ENCODE measurements at places on chromosomes 2 and 18.
A peak's percentile ranks its signal among the peaks of the same experiment; 100 is the strongest.

DNA sequence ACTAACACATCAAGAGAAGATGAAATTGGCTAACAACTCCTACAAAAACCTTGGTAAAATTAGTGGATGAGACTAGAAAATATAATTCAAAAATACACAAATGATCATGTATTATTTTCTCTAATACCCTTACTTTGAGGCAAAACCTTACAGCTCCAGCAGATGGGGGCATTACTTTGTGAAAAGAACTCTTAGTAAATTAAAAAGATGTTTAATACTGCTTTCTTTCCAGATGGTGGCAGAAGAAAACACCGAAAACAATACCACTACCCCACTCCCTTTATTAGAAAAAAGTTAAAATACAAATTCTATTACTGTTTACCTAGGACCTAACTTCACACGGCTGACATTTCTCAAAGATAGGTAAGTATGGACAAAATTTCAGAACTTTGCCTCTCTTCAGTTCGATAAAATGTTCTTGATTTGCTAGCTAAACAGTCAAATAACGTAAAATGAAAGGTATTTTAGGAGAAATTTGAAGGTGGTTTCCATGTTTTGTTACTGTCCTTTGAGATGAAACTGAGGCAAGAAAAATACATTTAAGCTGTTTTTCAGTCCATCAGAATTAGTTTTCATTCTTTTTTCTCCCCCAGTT, 30.6 kb downstream of the ORC4 start:
- no peak for DNase-seq

- no peak for DNase-seq
Observed at GRCh38 chr2:231671270-231672050, 36.9 kb upstream of the PTMA start.

DNA sequence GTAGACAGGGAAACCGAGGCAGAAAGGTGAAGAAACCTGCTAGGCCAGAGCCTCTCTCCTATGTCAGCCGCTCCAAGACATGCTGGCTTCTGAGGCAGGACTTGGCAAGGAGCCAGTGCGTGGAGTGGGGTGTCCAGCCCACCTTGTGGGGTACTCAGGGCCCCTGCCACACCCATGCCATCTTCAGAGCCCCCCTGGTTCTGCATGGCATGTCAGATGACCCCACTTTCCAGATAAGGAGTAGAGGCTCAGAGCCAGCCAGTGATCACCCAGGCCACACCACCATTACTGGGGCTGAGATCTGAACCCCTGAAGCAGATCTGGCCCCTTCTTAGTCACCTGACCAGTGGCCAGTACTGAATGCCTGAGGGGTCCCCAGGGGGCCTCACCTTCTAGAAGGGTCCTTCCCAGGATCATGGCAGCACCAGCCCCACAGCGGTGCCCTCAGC, 14.7 kb downstream of the CROCC2 start:
- DNase-seq: no peak

DNA sequence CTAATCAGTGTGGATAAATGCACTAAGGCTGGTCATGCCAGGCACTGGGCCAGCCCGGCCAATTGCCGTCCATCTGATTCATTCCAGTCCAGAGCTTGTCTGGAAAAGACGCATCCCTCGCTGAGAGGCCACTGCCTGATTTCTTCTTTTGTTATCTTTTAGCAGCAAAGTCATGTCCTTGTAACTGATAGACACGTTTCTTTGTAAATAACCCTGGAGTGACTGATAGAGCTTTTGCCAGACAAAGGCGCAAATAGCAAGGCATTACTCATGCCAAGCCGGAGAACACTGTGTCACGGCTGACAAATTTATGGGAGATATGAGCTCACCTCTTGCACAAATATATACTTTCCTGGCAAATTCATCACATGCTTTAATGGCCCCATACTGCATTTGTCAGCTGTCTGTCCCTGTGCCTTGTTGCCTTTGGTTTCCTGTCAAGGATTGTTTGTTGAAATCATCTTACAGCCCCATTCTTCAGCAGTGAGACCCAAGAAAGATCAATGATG, 164.4 kb downstream of the ETAA1 start:
- peak; percentile 3 for DNase-seq

DNA sequence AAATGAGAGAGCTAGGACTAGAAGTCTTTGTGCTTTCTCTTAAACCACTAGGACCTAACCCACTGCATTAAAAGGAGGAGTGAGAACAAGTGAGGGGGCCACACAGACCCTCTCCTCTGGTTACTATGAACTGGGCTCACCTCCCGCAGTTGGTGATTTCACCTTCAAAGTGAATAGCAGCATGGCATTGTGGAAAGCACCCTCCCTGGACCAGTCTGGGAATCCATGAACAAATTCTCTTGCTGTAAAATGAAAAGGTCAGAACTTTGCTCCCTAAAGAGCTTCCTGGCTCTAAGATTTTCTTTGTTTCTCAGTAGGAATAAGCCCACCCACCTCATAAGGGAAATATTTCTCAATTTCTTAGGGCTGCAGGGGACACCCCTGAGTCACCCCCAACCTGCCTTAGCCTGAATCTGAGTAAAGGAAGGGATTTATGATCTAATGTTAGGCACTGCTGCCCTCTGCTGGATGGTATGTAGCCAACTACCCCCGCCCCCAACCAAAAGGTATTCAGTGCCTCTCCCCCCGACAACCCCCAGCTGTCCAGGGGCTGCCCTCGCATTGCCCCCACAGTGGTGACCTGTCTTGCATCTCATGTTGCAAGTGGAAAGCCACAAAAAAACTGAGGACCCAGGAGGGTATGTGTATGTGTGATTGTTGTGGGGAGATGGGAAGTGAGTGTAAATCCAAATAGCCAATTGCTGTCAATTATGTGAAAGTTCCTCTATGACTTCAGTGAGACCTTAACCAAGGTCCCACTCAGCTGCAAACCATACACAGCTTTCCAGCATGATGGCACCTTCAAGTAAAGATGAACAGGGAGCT, 230.9 kb upstream of the SLC14A2 start:
- DNase-seq: peak; percentile 61

DNA sequence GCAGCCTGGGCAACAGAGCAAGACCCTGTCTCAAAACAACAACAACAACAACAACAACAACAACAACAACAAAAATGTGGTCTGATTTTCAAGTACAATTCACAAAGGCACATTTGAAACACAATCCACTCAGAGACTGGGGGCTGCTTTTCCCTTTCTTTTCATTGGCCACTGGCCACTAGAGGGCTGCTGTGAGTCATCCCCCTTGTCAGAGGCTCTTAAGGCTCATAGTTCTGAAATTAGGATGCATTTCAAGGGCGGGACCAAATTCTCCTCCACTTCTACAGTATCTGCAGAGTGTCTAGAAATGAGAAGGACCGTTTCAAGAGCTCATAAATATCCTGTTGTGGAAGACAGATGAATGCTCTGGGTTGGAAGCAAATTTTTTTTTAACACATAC, 285.4 kb downstream of the NRXN1 start:
- no peak for DNase-seq

GRCh38 chr2:100113990-100114433, 28.4 kb downstream of the AFF3 start:
- DNase-seq: no peak

DNA sequence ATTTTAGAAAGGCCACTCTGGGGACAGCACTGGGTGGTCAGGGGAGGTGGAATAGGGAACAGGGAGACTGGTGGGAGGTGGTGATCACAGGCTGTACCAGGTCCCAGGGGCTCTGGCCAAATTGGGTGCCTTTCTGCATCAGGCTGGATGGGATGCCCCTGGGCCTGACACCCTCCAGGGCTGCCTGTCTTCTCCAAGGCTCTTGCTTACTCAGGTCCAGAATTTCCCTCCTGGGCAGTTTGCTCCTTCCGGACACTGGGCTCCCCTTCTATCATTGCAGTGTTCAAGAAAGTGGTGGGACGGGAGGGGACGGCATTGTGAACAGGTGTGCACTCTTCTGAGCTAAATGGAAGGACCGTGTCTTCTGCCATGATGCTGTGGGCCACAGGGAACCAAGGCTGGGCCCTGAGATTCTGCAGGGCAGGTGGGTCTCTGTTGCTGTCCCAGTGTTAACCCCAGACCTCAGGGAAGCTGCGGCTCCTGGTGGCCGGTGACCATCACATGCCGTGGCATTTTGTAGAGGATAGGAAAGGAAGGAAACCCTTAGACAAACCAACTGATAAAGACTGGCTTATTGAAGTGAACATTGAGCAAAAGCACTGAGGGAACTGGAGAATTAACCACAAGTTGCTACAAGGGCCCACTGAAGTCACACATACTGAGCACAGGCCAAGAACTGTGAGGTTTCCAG, 93.7 kb upstream of the HS6ST1 start:
- no peak for DNase-seq

GRCh38 chr2:64383016-64383591, 70.9 kb upstream of the LGALSL start:
- DNase-seq: no peak

- DNase-seq: no peak
Observed at GRCh38 chr2:24722141-24722790, 70.9 kb downstream of the PTRHD1 start.

GRCh38 chr18:805008-805754, 6.9 kb downstream of the YES1 start:
- DNase-seq: no peak

DNA sequence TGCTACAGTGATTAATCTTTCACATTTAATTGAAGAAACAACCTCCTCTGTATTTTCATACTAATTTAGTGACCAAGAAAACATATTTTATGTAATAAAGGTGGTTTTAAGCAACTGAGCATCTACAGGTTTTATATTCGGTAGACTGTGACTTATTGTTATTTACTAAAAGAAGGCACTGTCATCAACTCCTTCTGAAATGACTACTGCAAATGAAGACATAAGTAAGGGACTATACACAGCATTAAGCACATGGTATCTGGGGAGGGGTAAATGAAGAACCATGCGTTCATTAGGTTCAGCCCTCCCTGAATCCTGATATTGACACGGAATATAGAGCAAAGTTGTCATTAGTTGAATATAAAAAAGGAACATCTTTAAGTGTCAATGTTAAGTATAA, 4.3 kb downstream of the CDH20 start:
- DNase-seq: no peak

DNA sequence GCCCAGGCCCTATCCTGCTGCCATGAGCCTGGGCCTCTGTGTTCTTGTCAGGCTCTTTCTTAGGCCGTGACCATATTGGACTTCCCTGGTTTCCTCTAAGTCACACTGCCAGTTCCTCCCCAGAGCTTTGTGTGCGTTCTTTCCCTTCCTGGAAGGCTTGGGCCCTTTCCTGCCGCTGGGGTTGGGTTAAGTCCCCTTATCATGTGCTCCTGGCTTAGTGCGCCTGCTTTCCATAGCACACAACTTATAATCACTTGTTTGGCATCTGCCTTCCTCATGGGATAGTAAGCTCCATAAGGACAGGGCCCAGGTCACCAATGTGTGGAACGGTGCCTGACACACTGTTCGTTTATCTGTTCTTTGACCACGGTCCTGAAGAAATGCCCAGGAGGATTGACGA, 31.3 kb downstream of the NIFK start:
- no peak for DNase-seq

DNA sequence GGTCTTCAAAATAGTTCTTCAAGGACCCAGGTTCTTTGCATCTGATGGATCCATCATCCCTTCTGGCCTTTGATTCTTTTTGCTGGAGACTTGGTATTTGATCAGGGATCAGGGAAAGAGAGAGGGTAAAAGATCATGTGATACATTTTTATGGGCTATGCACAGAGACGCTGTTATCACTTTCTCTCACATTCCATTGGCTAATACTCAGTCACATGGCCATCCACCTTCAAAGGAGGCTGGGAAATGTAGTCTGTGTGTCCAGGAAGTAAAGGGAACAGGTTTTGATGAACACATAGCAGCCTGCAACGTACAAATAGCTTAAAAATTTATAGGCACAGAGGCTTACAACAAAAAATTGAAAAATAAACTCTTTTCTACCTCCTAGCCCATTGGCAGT, 629.6 kb upstream of the FANCL start:
- DNase-seq: no peak

- DNase-seq: no peak
Observed at GRCh38 chr2:149953627-149954026, 366.1 kb upstream of the MMADHC start.

- DNase-seq: no peak
Observed at GRCh38 chr18:5972298-5972697, 77.0 kb upstream of the TMEM200C start.

DNA sequence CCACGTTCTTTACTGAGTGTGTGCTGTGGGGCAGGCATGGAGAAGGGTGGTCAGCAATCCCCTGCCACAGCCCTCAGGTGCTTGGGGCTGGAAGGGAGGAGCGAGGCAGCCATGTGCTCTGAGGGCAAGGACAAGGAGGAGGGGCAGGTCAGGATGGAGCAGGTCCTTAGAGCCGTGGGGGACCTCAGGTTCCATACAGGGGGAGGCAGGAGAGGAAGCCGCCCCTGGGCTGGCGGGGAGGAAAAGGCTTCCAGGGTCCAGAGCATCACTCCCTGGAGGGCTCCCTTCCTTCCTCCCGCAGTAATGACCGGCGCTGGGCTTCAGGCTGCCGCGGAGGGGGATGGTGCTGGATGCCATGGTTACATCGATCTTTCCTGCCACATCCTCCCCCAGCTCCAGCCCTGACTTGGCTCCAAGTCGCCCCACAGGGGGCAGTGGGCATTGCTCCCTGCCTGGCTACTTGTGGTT, 6.6 kb downstream of the GAREM2 start:
- peak; percentile 60 for DNase-seq

DNA sequence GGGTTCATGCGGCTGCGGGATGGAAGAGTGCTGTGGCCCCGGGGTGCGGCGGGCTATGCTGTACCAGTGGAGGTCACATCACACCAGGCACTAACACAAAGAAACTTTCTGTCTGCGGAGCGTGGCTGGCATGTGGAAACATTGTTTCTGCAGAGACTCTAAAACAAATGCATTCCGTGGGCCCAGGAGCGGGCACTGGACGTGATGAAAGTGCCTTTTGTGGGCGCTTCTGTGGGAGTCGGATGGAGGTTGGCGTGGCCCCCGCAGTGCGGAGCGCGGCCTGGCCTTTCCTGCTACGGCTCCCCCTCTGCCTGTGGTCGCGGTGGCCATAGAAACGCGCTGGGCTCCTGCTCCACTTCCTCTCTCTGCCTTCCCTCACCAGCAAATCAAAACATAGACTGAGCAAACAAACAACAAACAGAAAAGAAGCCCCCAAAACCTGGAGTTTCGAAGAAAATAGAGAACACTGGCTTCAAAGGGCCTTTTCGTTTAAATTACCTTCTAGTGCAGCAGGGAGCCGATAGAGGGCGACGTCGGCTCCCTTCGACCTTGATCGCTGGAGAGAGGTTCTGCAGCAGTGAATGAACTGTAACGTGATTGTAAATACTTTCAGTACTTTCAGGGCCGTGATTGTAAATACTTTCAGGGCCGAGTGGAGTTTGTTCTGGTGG, 51.4 kb downstream of the KIF5C start:
- no peak for DNase-seq

DNA sequence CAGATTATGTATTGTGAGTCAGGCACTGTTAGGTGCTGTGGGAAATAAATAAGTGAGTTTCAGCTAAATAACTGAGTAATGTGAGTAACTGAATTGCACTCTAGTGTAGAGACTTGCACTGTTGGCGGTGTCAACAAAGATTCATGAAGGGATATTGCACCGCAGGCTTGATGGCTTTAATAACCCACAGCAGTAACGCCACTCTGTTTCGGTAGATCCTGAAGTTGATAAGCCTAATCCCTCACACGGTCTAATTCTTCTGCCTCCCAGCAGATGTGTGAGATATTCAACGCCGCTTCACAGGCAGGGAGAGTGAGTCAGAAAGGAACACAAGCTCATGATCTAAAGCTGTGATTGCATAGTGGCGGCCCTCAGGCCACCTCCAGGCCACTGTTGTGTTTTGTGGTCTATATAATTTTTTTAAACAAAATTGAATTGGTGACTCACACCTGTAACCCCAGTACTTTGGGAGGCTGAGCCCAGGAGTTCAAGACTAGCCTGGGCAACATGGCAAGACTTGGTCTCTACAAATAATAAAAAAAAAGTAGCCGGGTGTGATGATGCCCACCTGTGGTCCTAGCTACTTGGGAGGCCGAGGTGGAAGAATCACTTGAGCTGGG, 94.3 kb downstream of the LIPG start:
- no peak for DNase-seq

All from NCI-H1417 (cell line).